ENCODE measurements at places on chromosomes 12 and 14. TPM values are rescaled to one million over a fixed set of nuclear protein-coding genes. Genes with fewer than 3 reads are reported as not detected.

The C12orf57 gene
- 204 TPM for polyA plus RNA-seq

The SRP54 gene
- polyA plus RNA-seq, result 79.2 TPM

The MMP17 gene
- polyA plus RNA-seq, result 0.81 TPM

DNA sequence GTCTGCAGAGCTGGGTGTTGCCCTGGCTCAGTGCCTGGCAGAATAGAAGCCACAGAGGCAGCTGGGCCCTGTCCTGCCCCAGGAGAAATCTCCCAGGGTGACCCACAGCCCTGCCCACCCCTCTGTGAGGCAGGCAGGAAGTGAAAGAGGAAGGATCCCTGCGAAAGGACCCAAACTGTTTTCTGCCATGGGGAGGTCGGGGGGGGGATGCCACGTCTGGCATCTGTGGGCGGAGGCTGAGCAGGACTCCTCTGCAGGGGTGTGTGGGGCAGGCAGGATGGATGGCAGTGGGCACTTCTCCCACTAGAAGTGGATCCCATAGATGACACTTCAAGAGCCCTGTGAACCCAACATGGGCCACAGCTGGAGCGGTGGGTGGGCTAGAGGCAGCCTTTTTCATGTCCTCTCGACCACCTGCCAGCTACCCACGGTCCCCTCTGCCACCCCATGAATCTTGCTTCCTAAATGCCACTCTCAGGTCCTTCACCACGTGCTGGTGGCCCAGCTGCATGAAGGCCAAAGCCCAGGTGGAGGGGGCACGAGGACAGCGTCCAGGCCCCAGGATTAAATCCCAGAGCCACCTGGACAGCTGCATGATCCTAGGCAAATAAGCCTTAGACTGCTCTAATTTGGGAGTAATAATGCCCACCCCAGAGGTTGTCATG lies 3.6 kb downstream of the PAPLN start:
- no peak for DNase-seq

- DNase-seq, result no peak
Measured at GRCh38 chr12:61037792-61038191, 1222.4 kb upstream of the USP15 start.

DNA sequence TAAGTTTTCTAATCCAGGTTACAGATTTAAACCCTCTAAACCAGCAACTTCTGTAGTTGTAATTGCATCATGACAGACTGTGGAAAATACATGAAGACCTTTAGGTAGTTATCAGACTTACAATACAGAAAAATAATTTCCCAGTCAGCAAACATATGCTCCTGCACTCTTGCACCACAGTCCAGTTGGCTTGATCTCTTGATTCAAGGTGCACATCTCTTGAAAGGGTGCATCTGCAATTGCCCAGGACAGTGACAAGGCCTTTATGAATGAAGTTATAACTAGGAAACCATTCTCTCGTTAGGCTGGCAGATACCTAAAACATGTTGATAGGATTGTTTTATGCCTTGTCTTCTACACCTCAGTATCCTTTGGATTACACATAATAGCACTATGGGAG lies 7.6 kb downstream of the PIWIL1 start:
- no peak for DNase-seq

GRCh38 chr12:55637467-55637866 lies 775 bp downstream of the OR10P1 start:
- no peak for DNase-seq

DNA sequence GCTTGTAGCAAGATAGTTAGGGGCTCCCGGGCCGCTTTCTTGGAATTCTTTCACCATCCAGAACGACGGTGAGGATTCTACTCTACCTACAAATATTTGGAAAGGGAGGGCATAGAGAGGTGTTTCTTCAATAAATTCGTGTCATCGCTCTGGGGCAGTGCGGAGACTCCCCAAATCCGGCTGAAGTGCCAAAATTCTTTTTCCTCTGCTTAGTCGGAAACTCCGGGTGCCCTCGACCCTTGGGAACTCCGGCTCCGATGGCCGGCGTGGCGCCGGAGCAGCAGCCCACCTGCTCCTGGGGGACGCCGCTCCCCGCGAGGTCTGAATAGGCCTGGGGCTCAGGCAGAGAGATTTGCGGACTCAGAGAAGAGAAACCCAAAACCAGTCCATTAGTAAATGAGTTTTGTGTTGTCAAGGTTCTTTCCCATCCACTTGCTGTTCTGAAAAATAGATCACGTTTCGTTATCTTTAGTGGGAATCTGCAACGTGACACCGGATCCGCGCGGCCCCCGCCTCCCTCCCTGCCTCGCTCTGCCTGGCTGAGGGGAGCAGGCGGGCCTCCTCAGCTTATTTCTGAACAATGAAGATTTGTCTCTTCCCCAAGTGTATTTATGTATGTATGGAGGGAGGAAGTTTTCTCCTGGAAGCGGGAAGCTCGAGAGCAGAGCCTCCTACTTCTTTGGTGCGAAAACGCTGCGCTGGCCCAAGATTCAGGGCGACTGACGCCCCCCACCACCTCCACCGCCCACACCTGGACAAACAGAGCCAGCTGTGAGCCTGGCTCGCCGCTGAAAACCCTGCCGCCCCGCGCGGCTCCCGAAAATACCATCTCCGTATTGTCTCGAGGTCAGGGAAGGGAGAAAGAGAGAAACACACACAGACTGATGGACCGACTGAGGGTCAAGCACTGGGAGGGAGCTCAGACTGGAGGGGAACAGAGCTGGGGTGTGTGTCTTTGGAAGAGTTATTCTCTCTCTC lies 3.7 kb upstream of the SIX1 start:
- DNase-seq, result no peak

DNA sequence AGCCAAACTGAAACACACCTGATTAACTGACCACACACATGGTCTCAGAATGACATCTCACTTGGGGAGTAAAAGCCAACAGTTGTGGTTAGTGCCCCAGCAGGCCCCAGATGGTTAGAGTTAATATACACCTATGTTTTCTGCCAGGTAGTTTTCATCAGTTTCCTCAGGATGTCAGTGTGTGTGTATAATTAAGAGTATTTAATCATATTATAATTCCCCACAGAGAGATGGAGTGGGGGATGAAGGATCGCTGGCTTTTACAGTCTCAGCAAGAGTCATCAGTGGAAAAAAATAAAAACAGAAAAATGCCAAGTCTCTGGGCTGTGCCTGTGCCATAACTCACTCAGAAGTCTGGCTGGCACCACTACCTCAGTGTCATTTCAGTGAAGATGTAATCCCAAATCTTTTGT lies 412.5 kb downstream of the ZFP36L1 start:
- no peak for DNase-seq

DNA sequence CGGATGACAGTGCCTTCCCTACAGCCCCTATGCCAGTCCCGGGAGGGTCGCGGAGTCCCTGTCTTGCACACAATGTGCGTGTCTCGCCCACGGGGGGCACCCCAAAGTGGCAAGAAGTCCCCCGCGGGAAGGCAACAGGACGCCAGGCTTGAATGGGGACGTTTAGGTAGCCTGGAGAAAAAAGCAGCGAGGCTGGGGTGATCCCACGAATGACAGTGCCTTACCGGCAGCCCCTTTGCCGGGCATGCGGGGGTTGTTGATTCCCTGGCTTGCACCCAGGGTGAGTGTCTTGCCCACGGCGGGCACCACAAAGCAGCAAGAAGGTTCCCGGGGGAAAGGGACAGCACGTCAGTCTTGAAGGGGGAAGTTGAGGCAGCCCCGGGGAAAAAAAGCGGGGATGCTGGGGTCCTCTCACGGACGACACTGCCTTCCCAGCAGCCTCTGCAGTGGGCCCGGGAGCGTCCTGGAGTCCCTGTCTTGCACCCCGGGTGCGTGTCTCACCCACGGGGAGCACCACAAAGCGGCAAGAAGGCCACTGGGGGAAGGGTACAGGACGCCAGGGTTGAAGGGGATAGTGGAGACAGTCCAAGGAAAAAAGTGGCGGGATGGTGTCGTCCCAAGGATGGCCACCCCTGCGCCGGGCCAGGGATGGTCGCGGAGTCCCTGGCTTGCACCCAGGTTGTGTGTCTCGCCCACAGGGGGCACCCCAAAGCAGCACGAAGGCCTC lies 156.8 kb upstream of the ALG10B start:
- no peak for DNase-seq

DNA sequence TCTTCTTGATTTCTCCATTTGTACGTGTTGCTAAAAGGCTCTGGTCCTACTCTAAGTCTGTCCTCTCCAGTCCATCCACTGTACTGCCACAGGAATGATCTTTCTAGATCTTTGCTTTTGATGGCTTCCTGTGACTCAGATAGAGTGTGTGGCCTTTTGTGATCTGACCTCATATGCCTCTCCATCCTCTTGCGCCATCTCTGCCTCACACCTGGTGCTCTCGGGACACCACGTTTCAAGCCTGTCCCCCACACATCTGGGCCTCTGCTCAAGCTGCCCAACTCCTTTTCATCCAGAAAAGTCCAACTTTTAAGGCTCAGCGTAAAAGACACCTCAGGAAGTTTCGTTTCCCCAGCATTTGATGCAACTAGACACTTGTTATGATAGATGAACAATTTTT lies 39.0 kb downstream of the DCAF4 start:
- no peak for DNase-seq

DNA sequence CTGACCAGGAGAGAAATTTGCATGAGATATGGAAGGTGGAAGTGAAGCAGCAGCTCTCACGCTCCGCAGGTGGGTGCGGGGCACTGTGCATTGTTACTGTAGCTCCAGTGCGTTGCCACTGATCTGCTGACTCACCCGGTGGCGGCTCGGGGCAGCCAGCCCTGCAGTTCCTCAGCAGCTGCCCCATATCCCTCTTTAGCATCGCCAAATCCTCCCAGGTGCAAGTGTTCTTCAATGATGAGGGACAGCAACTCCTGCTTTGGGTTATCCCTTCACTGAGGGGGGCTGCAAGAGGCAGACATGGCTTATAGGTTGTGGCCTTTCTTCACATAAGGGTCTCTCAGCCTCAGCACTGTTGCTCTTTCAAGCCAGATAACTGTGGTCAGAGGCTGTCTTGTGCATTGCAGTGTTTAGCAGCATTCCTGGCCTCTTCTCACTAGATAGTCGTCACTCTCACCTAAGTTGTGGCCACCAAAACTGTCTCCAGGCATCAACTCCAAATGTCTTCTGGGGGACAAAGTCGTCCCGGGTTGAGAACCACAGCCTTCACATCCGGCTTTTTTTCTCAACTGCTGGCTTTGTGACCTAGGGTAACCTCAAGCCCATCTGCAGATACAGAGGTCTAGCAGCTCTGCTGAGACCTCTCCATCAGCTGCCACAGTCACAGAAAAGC lies 180.8 kb downstream of the EFCAB11 start:
- DNase-seq, result no peak

GRCh38 chr12:41334390-41334789 lies 146.3 kb downstream of the PDZRN4 start:
- no peak for DNase-seq
